A549 treated with CpdA at 1 μM for 4 hours (cell line): ENCODE measurements at places on chromosomes 1 and 21. TPM values are rescaled to one million over a fixed set of nuclear protein-coding genes. Genes with fewer than 3 reads are reported as not detected.

The SYT14 gene
- total RNA-seq, result 0.03 to 0.11 TPM (median 0.06 TPM) in 5 replicates

The BTBD19 gene
- total RNA-seq, result 2.4 to 3.8 TPM (median 2.6 TPM) in 5 replicates

The OR6N1 gene
- total RNA-seq, result not detected in 5 replicates

The MUL1 gene
- 35.0 to 41.7 TPM (median 41.3 TPM) in 5 replicates for total RNA-seq

The RPTN gene
- not detected in 5 replicates for total RNA-seq

The ETNK2 gene
- total RNA-seq, result 3.0 to 4.1 TPM (median 3.4 TPM) in 5 replicates

The CELA2A gene
- total RNA-seq, result not detected in 5 replicates

The UBE4B gene
- total RNA-seq, result 12.3 to 15.5 TPM (median 14.9 TPM) in 5 replicates

The FCRL5 gene
- total RNA-seq, result not detected in 5 replicates

The KRTAP11-1 gene
- total RNA-seq, result not detected in 5 replicates

The RCSD1 gene
- 0.07 to 0.15 TPM (median 0.09 TPM) in 4 of 5 replicates, not detected in the other for total RNA-seq

The OR1C1 gene
- total RNA-seq, result not detected in 5 replicates

The LRRIQ3 gene
- total RNA-seq, result 0.81 to 1.1 TPM (median 0.94 TPM) in 5 replicates

The SLC30A7 gene
- total RNA-seq, result 7.3 to 11.8 TPM (median 9.1 TPM) in 5 replicates

The TPTE gene
- total RNA-seq, result not detected in 5 replicates

The GJA4 gene
- not detected in 5 replicates for total RNA-seq

The EXTL1 gene
- not detected in 5 replicates for total RNA-seq

The GALE gene
- 66.9 to 78.9 TPM (median 74.3 TPM) in 5 replicates for total RNA-seq

The NCAM2 gene
- total RNA-seq, result not detected in 5 replicates

The CADM3 gene
- 0.09 to 0.19 TPM (median 0.12 TPM) in 4 of 5 replicates, not detected in the other for total RNA-seq

The RNU1-1 gene
- not detected in 5 replicates for total RNA-seq

The TMEM82 gene
- total RNA-seq, result not detected in 5 replicates

The MCOLN2 gene
- 1.7 to 3.2 TPM (median 2.2 TPM) in 5 replicates for total RNA-seq

The SPRR2G gene
- not detected in 5 replicates for total RNA-seq

The CFHR4 gene
- total RNA-seq, result not detected in 5 replicates

The TMEM51 gene
- total RNA-seq, result 38.4 to 44.7 TPM (median 43.3 TPM) in 5 replicates

The PTPN22 gene
- total RNA-seq, result not detected in 5 replicates

The LRRC8B gene
- 4.0 to 6.0 TPM (median 5.4 TPM) in 5 replicates for total RNA-seq

The COL16A1 gene
- 5.2 to 6.2 TPM (median 5.4 TPM) in 5 replicates for total RNA-seq

The FAM163A gene
- total RNA-seq, result not detected in 5 replicates

The RGS1 gene
- total RNA-seq, result not detected in 5 replicates

The KRTAP19-1 gene
- not detected in 5 replicates for total RNA-seq

The S100A12 gene
- not detected in 5 replicates for total RNA-seq

The MYBPH gene
- total RNA-seq, result not detected in 5 replicates

The DENND2D gene
- 1.1 to 1.6 TPM (median 1.5 TPM) in 5 replicates for total RNA-seq

The PRDX6 gene
- 276 to 325 TPM (median 302 TPM) in 5 replicates for total RNA-seq

The SLC2A5 gene
- 0.05 to 0.26 TPM (median 0.13 TPM) in 5 replicates for total RNA-seq

The PLPP3 gene
- total RNA-seq, result 26.6 to 34.8 TPM (median 30.1 TPM) in 5 replicates

The SYCP1 gene
- not detected in 5 replicates for total RNA-seq

The TRMT13 gene
- 6.1 to 9.8 TPM (median 6.9 TPM) in 5 replicates for total RNA-seq

The FRRS1 gene
- total RNA-seq, result 1.6 to 2.5 TPM (median 2.0 TPM) in 5 replicates

The CELA3B gene
- total RNA-seq, result not detected in 5 replicates

The AKNAD1 gene
- total RNA-seq, result 0.46 to 1.5 TPM (median 0.74 TPM) in 5 replicates

The KLHL12 gene
- total RNA-seq, result 15.8 to 18.5 TPM (median 17.0 TPM) in 5 replicates

The F3 gene
- 1.5 to 3.3 TPM (median 2.7 TPM) in 5 replicates for total RNA-seq

The SLC44A5 gene
- 0.05 to 0.10 TPM (median 0.06 TPM) in 5 replicates for total RNA-seq

The LCE1E gene
- total RNA-seq, result not detected in 5 replicates

The C1orf94 gene
- 0.02 TPM in 1 of 5 replicates, not detected in the others for total RNA-seq

The SLC44A3 gene
- 1.6 to 2.1 TPM (median 1.7 TPM) in 5 replicates for total RNA-seq
